ENCODE measurements at places on chromosomes 13 and 19. TPM values are rescaled to one million over a fixed set of nuclear protein-coding genes. Genes with fewer than 3 reads are reported as not detected.

The CYP2F1 gene
- not detected for total RNA-seq

The ZNF560 gene
- not detected for total RNA-seq

The SRRM5 gene
- total RNA-seq, result 1.4 TPM

GRCh38 chr13:31955741-31956140, 75.8 kb upstream of the FRY start:
- no peak overlapping the region for H3K27ac ChIP-seq
- no peaks in the 10 kb centered on the region for H3K27me3 ChIP-seq
- peaks cover 4% of the 10 kb centered on the region for H3K4me1 ChIP-seq
- DNase-seq, result no peak
- no peak overlapping the region for H3K4me3 ChIP-seq
- peaks cover 6% of the 10 kb centered on the region for H3K36me3 ChIP-seq

GRCh38 chr19:3784607-3785450, 1.4 kb downstream of the MATK start:
- no peak overlapping the region for H3K27ac ChIP-seq
- no peaks in the 10 kb centered on the region for H3K36me3 ChIP-seq

The DIAPH3 gene
- 3.0 TPM for total RNA-seq

The ZNF541 gene
- total RNA-seq, result not detected

The YIF1B gene
- total RNA-seq, result 14.2 TPM

DNA sequence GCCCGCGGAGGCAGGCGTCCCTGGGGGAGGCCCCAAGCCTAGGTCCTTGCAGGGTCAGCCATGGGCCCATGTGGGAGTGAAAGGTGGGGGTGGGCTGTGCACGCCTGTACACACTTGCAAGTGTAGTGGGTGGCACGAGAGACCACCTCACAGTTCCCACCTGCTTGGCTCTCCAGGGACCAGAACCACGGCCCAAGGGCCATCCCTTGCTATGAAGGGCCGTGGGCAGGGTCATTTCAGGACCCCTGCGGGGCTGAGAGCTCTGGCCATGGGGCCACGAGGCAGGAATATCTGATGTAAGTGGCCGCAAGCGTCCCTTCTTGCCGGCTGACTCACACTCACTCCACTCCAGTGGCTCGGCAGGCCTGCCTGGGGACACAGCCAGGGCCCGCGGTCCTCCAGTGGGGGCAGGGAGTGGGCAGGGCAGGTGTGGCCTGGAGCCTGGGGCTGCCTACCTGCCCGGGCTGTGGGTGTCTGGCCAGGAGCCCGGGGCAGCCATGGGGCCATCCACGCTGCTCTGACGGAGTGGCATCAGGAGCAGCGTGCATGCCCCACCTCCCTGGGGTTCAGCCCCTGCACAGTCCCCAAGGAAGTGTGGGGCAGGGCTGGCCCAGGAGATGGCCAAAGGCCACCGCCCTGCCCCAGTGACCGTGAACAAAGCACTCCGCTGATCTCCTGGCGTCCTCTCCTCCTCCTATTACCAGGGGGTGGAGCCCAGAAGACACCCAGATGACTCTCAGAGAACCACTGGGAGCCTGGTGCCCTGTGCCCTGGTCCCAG, 8.6 kb upstream of the MKNK2 start:
- peak overlapping the region; percentile 66 for H3K4me3 ChIP-seq
- H3K36me3 ChIP-seq, result no peaks in the 10 kb centered on the region
- H3K27me3 ChIP-seq, result no peaks in the 10 kb centered on the region
- no peak for DNase-seq

DNA sequence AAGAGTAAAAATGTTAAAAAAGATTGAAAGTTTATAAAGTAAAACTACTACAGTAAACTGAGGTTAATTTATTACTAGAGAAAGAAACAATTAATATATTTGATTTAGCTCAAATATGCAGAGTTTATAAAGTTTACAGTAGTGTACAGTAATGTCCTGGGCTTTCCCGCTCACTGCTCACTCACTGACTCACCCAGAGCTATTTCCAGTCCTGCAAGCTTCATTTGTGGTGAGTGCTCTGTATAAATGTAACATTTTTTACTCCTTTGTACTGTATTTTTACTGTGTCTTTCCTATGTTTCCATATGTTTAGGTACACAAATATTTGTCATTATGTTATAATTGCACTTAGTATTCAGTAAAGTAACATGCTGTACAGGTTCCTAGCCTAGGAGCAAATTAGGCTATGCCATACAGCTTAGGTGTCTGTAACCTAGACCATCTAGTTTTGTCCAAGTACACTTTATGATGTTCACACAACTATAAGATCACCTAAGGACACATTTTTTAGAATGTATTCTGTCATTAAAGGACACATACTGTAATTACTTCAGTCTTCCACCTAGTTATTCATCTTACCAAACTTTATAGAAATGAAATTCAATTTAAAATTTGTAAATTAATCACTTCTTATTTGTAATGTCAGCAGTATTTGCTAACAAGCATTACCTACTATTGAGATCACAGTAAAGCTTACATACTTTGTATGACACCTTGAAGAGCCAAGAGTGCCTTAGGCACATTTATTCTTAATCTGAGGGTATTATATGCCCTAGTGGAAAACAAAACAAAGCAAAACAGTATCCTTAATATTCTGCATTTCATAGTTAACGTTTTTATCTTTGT, 683.4 kb downstream of the PCDH9 start:
- H3K4me3 ChIP-seq, result no peak overlapping the region
- no peaks in the 10 kb centered on the region for H3K36me3 ChIP-seq
- no peak overlapping the region for H3K27ac ChIP-seq
- DNase-seq, result no peak
- H3K27me3 ChIP-seq, result no peaks in the 10 kb centered on the region
- no peaks in the 10 kb centered on the region for H3K4me1 ChIP-seq

- DNase-seq, result no peak
- H3K27me3 ChIP-seq, result peaks cover 3% of the 10 kb centered on the region
- peaks cover 9% of the 10 kb centered on the region for H3K4me1 ChIP-seq
These were observed 237.4 kb downstream of the LMO7 start for GRCh38 chr13:75873494-75873893.

DNA sequence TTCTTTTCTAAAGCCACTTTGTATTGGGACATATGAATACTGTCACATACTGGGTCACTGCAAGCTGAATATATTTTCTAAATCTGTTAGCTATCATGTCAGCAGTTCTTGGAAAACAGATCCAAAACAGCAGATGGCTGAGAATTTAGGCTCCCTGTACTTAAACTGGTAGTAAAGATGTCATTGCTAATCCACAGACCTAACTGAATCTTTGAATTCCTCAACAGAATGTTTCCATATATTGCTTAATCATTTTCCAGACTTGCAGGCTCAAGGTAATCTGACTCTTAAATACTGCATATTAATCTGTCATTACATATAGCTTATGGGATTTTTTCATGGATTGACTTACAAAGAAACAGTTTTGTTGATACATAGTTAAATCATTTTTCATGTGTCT, 639.0 kb upstream of the KLHL1 start:
- H3K27me3 ChIP-seq, result no peaks in the 10 kb centered on the region
- no peak overlapping the region for H3K4me3 ChIP-seq
- no peak for DNase-seq
- H3K4me1 ChIP-seq, result no peaks in the 10 kb centered on the region
- no peak overlapping the region for H3K27ac ChIP-seq
- no peaks in the 10 kb centered on the region for H3K36me3 ChIP-seq

The SOX1 gene
- not detected for total RNA-seq

DNA sequence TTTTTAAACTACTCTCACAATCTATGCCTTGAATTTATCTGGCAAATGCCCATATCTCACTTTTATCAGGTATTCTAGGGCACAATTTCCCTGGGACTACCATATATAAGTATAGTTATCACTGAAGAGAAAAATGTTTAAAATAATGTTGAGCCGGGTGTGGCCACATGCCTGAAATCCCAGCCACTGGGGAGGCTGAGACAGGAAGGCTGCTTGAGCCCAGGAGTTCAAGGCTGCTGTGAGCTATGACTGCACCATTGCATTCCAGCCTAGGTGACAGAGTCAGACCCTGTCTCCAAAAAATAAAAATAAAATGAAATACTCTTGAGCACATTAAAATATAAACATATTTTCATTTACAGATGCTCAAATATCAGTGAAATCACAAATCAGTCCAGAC, 4.1 kb downstream of the KATNAL1 start:
- no peak overlapping the region for H3K4me3 ChIP-seq
- peaks cover 45% of the 10 kb centered on the region for H3K4me1 ChIP-seq
- H3K36me3 ChIP-seq, result no peaks in the 10 kb centered on the region
- no peaks in the 10 kb centered on the region for H3K27me3 ChIP-seq

GRCh38 chr19:39083599-39083982, 577 bp upstream of the ACP7 start:
- H3K27ac ChIP-seq, result no peak overlapping the region
- peak overlapping the region; percentile 41 for H3K4me3 ChIP-seq
- no peaks in the 10 kb centered on the region for H3K36me3 ChIP-seq

DNA sequence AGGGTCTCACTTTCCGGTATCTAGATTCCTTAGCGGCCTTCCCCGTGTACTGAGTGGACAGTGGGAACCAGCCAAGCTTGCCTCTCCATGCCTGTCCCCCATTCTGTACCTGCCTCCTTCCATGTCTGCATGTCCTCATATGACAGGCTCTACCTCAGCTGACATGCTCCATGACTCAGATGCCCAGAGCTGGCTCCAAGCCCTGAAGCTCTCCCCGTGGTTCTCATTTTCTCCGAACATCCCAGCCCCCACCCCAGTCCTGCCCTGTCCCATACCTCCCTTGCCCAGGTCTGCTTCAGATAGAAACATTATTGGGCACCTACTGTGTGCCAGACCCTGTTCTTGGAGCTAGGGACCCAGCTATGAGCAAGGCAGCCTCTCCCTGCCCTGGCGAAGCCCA, 17.1 kb upstream of the SHFL start:
- H3K27ac ChIP-seq, result no peak overlapping the region
- H3K4me3 ChIP-seq, result no peak overlapping the region
- peaks cover 20% of the 10 kb centered on the region for H3K27me3 ChIP-seq
- H3K36me3 ChIP-seq, result no peaks in the 10 kb centered on the region
- H3K4me1 ChIP-seq, result no peaks in the 10 kb centered on the region

DNA sequence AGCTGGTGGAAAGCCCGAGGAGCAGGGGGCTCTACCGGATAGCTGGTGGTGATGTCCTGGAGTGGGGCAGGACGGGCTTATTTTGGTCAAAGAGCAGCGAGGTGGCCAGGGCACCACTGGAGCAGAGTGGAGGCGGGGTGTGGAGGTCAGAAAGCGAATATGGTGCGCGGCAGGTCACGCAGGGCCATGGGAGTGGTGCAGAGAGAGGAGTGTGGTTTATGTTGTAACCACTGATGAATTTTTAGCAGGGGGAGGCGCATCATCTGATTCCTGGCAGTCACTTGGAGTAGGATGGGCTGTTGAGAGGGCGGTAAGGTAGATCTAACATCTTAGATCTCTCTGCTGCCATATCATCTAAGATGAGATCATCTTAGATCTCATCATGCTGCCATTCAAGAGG, 1.4 kb upstream of the ZNF414 start:
- H3K36me3 ChIP-seq, result peaks cover 9% of the 10 kb centered on the region
- H3K4me3 ChIP-seq, result no peak overlapping the region
- H3K27ac ChIP-seq, result no peak overlapping the region
- H3K27me3 ChIP-seq, result no peaks in the 10 kb centered on the region

The CRX gene
- not detected for total RNA-seq

DNA sequence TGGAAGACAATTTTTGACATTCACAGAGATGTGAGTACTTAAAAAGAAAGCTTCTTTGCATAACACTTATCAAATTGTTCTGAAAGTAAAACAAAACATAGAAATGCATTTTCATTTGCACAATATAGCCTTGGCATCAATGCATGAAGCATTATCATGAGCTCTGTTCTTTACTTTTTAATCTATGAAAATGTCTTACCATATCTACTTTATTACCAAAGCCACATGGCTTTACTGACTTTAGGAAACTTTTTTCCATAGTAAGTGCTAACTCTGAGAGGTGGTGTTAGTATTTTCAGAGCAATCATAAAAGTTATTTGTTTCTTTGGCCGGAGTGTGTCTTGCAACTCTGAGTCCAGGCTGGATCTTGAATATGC, 10.5 kb downstream of the TNFRSF19 start:
- H3K27ac ChIP-seq, result peak overlapping the region; percentile 94
- H3K27me3 ChIP-seq, result no peaks in the 10 kb centered on the region
- no peak for DNase-seq
- H3K4me1 ChIP-seq, result peaks cover 19% of the 10 kb centered on the region
- no peaks in the 10 kb centered on the region for H3K36me3 ChIP-seq

- DNase-seq, result no peak
- H3K27me3 ChIP-seq, result peaks cover 33% of the 10 kb centered on the region
- peaks cover 37% of the 10 kb centered on the region for H3K4me1 ChIP-seq
- H3K27ac ChIP-seq, result peak overlapping the region; percentile 46
These were observed 441 bp downstream of the GJB2 start for GRCh38 chr13:20192158-20192835.

GRCh38 chr19:9058905-9059667, 27.8 kb upstream of the OR1M1 start:
- H3K27me3 ChIP-seq, result peaks cover 3% of the 10 kb centered on the region
- no peaks in the 10 kb centered on the region for H3K36me3 ChIP-seq
- H3K4me1 ChIP-seq, result no peaks in the 10 kb centered on the region
- H3K4me3 ChIP-seq, result no peak overlapping the region

DNA sequence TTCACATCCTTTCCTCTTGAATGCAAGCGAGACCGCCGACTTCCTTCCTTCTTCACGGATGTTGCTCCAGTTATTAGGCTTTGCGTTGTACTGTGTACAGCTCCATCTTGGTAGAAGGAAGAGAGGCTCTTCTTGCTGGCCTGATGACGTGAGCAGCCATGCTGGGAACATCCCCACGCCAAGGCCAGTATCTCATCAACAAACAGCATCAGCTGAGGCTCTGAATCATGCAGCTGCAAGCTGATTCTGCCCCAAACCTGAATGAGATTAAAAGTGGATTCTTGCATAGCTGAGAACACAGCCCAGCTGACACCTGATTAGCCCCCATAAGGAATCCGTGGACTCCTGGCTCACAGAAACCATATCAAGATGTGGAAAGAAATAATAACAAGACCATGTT, 809.6 kb downstream of the EFNB2 start:
- H3K36me3 ChIP-seq, result no peaks in the 10 kb centered on the region
- no peaks in the 10 kb centered on the region for H3K4me1 ChIP-seq
- no peak for DNase-seq
- no peaks in the 10 kb centered on the region for H3K27me3 ChIP-seq
- no peak overlapping the region for H3K4me3 ChIP-seq

- H3K4me1 ChIP-seq, result no peaks in the 10 kb centered on the region
- H3K4me3 ChIP-seq, result no peak overlapping the region
- H3K36me3 ChIP-seq, result no peaks in the 10 kb centered on the region
- no peak for DNase-seq
- peaks cover 12% of the 10 kb centered on the region for H3K27me3 ChIP-seq
These were observed 71.7 kb upstream of the GTF3A start for GRCh38 chr13:27352698-27353097.

- no peak overlapping the region for H3K4me3 ChIP-seq
- DNase-seq, result no peak
- peaks cover 6% of the 10 kb centered on the region for H3K4me1 ChIP-seq
- no peaks in the 10 kb centered on the region for H3K27me3 ChIP-seq
- H3K36me3 ChIP-seq, result no peaks in the 10 kb centered on the region
- no peak overlapping the region for H3K27ac ChIP-seq
These were observed 7.2 kb downstream of the ATP8B3 start for GRCh38 chr19:1804858-1805257.

- H3K4me1 ChIP-seq, result peaks cover 63% of the 10 kb centered on the region
- peaks cover 27% of the 10 kb centered on the region for H3K36me3 ChIP-seq
- H3K27ac ChIP-seq, result peak overlapping the region; percentile 83
- no peak for DNase-seq
- peak overlapping the region; percentile 68 for H3K4me3 ChIP-seq
- no peaks in the 10 kb centered on the region for H3K27me3 ChIP-seq
These were observed 1.5 kb downstream of the ZNF296 start for GRCh38 chr19:45074744-45075300.

The SLC25A41 gene
- total RNA-seq, result not detected

Data from suprapubic skin (tissue), 4 donors.